Neural crest cell (in vitro differentiated cells): ENCODE measurements at places on chromosomes 1 and 21.
A peak's percentile ranks its signal among the peaks of the same experiment; 100 is the strongest.

GRCh38 chr1:85124091-85124490, 75.8 kb upstream of the MCOLN3 start:
- no peak for DNase-seq

- no peak for DNase-seq
Observed at GRCh38 chr1:208888376-208888775, 644.2 kb upstream of the PLXNA2 start.

DNA sequence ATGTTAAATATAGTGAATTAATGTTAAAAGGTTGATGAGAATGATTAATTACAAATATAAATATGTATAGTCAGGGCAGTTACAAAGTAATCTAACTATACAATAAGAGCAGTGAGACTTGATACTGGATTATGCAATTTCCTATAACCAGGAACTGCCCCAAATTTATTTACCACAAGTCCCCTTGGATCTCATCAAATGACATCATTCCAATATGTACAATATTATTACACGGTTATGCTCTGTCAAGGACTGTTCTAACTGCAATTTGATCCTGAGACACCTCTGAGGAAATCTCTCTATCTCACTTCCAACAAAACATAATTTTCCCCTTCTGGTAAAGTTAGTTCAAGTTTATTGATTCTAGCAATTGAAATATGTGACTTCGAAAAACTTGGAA, 917.6 kb downstream of the NCAM2 start:
- DNase-seq = no peak

- DNase-seq = no peak
Observed at GRCh38 chr1:218939095-218939494, 234.6 kb upstream of the LYPLAL1 start.

DNA sequence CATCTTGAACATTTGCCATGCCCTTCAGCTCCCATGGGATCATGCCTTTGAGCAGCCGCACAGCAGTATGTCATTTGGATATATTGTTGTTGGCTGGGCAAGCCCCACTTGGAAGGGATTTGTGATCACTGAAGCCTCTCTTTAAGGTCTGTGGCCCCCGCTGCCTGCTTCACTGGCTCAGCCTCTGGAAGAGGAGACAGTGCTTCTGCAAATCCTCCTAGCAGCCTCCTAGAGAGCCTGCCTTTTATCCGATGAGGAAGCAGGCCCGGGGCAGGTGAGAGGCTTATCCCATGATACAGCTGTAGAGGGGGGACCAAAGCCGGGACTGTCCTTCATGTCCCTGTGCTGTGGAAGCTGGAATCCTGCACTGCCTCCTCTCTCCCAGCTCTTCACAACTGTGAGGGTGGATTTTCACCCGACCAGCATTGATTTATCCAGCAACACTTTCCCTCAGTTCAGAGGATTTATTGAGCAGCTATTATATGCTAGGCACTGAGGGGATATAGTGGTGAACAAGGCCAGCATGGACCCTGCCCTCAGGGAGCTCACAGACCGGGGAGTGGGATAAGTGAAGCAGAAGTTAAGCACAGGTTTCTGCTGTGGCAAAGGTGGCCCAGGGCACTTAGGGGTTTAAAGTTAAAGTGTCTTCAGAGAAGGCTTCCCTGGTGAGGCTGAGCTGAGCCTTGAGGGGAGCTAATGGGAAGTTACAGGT, 3.9 kb downstream of the TMEM61 start:
- DNase-seq = no peak

DNA sequence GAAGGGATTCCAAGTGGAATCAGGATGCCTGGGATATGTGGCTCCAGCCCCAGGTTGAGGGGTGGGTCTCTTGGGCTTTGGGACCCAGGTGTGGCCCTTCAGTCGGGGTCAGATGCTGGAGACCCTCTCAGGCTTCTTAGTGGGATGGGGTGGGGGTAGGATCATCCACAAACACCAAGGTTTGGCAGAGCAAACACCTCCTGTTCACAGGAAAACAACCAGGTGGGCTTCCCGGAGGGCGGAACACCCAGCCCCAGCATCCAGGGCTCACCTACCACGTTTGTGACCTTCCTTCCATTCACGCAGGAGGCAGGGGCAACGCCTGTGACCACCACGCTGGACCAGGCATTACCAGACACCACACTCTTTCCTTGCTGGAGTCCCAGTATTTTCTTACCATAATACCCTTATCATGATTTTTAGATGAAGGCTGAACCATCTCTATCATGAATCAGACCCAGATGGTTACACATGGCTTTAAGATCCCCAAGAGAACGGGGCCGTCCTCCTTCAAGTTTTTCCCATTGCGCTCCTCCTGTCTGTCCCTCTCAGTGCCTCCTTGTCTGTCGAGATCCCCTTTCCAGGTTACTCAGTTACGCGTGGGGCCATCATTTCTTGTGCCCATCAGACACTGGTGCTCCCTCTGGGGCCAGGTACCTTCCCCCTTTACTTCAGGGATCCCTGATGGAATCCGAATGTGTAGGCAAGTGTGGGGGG, 428.2 kb downstream of the NPHP4 start:
- no peak for DNase-seq

DNA sequence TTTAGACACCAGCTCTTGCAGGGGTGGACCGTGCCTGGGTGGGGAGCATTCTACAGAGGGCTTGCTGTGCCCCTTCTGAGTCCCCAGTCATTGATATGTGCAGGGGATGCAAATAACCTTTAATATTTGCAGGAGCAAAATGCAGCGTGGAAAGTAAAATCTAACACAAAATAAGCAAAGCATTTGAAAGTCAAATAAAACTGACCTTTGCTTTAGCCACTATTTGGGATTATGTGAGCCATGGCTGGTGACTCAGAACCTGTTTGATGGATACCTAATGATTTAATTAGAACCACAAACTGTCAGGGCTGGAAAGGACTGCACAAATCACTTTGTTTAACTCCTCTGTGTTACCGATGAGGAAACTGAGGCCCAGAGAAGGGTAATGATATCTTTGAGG, 377.5 kb downstream of the HHAT start:
- DNase-seq = no peak

DNA sequence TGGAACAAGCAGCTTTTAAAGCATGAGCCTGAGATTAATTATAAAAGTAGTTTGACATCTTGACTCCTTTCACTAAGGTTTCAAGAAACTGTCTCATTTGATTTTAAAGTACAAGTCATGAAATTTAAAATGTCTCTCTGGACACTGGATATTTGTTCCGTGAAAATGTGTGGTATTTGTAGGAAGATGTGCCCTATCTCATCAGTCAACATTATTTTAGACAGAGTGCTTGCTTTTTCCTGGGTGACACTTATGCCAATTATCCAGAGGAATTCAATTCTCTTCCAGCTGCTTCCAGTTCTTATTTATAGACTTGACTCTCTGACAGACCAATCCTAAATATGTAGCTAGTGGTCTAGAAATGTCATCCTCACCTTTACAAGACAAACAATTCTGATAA, 300.4 kb downstream of the PLA2G4A start:
- no peak for DNase-seq

GRCh38 chr1:71196685-71197084, 115.8 kb upstream of the ZRANB2 start:
- no peak for DNase-seq

DNA sequence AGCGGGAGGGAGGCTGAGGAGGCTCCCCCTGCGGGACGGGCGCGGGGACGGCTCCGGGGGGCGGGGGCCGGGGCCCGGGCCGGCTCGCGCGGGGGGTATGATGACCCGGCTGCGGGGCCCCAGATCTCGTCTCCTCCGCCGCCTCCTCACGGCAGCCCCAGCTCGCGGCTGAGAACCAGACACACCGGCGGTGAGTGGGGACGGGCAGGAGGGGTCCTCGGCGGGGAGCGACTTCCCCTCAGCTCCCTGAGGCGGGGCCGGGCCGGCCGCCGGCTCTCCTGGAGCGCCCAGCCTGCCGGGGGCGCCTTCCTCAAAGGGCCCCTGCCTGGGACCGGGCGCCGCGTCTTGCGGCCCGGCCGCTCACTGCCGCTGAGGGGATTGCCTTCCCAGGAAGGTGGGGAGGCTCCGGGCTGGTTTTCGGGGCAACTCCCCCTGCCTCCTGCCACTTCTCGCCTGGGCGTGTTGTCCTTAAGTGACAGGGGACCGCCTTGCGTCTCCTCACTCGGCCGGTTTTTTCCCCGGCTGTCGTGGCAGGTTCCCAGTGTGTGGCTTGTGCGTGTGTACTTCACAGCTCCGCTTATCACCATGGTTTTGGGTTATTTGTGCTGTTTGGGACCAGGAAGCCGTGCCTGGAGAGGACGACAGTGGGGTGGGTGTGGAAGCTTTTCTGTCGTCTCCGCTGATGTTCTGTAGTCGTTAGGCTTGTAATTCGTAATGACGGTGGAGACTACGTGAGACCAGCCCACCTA, 800 bp downstream of the HIPK1 start:
- peak; percentile 32 for DNase-seq

GRCh38 chr1:66535853-66536252, 1.9 kb downstream of the SGIP1 start:
- DNase-seq = no peak

DNA sequence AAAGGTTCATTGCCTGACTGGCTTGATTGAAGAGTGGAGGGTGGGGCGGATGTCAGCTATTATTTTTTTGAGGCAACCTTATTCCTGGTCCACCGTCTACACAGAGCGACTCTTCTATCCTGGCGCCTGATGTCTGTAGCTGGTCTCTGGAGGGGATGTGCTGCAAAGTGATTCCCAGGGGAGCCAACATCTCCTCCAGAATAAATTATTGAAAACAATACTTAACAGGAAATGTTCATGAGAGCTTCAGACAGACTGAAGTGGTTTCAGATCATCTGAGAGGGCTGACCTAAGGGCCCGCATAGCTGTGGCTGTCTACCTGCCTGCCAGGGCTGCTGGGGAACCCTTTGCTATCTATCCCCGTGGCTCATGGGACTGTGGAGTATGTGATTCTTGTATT, 66.7 kb downstream of the TEX35 start:
- DNase-seq = no peak

DNA sequence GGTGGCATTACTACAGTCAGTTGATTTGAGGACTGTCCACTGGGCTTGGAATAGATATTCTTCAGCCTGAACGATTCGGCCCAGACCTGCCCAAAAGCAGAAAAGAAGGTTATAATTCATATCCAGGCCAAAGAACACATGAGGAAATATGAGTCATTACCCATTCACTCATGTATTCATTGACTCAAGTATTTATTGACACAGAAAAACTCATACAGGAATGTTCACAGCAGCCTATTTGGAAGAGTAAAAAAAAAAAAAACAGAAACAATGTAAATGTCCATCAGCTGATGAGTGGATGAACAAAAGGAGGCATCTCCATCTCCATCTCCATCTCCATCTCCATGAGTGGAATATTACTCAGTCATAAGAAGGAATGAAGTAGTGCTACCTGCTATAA, 15.9 kb downstream of the ZMYND12 start:
- DNase-seq = no peak

GRCh38 chr21:45859041-45859761, 122.4 kb upstream of the COL6A1 start:
- no peak for DNase-seq

- no peak for DNase-seq
Observed at GRCh38 chr1:9842781-9843575, 19.2 kb upstream of the CLSTN1 start.

DNA sequence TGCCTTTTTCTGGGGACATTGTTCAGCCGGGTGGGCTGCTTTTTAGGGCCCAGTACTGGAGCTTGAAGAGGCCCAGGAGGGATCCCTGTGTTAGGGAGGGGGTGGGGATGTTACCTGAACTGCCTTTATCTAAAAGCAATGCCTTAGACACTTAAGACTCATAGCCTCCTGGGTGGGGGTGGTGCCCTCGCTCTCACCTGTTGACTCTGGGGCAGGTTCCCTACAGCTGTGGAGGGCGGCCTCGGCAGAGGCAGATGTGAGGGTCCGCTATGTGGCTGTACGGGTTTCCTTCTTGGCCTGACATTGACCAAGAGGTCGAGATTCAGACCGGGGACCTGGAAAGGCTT, 716 bp downstream of the INAVA start:
- DNase-seq = no peak

GRCh38 chr1:107510347-107510746, 369.5 kb downstream of the NTNG1 start:
- DNase-seq = no peak

GRCh38 chr21:16800536-16801275, 712.1 kb upstream of the CXADR start:
- DNase-seq = no peak

DNA sequence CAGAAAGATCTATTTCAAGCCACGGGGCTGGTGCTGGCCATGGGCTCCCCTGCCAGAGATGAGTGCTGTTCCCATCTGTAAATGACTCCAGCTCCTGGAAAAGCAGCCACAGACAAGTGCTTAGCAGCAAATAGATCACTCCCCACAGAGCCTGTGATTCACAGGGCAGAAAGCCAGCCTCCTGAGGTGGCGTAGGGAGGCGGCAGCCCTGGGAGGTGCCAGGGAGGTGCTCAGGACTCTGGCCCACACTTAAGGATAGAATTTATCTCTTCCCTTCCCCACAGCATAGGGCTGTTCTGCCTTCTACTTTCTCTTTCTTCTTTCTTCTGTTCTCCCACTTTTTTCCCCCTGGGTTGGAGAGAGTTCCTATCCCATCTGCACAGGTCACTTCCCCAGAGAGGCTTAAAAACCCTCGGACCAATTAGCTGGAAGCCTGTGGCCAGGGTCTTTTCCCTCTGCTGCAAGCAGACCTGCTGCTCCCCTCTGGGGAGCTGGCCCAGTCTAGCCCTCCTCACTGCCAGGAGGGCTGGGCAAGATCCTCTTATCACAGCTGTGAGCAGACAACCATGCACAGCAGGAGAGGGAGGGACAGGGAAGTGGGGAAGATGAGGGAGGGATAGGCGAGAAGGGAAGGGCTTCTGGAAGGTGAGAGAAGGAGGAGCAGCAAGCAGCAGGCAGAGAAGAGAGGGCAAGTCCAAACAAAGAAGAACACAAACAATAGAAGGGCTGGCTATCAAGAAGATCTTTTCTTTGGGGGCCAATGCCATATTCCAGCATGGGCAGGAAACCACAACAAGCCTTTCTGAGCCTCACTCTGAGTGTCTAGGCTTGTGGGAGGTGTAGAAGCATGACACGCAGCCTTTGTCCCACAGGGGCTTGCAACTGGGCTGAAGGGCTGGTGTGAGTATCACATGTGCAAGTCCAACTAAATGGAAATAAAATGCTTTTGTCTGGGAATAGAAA, 41.0 kb downstream of the KCND3 start:
- DNase-seq = no peak

- no peak for DNase-seq
Observed at GRCh38 chr1:108628665-108629064, 32.2 kb downstream of the HENMT1 start.

GRCh38 chr1:215128504-215128903, 46.0 kb downstream of the KCNK2 start:
- no peak for DNase-seq

GRCh38 chr1:107076841-107077240, 20.4 kb downstream of the PRMT6 start:
- DNase-seq = no peak
